ENCODE measurements at places on chromosomes 1 and 21.

- DNase-seq: no peak
Observed at GRCh38 chr1:108692724-108693655, 880 bp downstream of the PRPF38B start.

DNA sequence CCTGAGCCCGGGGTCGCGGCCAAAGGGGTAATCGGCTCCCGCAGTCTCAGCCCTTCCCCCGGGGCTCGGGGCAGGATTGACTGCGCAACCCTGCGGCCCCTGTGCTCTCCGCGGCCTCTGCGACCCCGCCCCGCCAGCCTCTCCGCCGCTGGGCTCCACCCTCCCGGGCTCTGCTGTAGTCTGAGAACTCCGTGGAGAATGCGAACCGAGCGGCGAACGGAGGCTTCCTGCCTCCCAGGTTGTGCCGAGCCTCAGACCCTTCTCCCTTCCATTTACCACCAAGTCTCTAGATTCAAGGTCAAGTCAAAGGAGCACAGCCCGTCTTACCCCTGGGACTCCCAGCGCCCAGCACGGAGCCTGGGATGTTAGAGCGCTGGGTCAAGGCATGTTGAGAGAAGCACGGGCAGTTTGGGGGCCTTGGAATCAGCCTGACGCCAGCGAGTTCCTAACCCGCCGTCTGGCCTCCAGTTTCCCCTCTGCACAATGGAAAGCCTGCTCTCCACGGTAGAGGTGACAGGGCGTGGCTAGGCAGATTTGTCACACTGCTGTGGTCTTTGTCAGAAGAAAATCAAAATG is 3.0 kb downstream of the ATP2B4 start:
- DNase-seq: no peak

- no peak for DNase-seq
Observed at GRCh38 chr1:33372677-33373076, 51.8 kb upstream of the A3GALT2 start.

GRCh38 chr1:230429067-230429735 is 3.1 kb upstream of the PGBD5 start:
- DNase-seq: no peak

DNA sequence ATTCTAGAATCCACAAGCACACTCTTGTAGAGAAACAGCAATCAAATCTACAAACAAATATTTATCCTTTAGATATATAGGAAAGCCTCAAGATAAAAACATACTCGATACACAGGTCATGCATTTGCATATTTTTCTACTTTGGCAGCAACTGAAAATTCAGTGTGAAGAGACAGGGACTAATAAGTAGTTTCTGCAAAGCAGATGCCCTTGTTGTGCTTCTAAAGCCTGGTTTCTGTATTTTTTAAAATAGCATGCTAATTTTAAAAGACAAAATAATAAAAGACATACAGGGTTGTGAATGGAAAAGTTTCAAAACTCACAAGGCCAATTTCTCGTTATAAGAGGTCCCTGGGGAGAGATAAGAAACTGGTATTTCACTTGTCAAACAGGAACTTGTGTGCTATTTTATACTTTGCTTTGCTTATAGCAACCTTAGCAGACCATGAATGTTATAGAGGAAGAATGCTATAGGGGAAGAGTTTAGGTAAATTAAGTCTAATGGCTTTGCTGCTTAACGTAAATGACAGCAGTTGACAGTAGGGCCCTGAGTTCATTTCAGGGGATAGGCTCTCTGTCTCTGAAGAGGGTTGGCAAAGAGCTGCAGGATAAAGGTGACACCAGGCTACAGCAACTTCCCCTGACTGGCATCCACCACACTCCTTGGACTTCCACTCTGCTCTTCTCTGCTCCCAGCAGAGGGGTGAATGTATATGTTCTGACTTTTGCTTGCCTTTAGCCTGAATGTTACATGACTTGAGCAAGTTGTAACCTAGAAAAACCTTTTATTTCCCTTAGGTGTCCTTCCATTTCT is 9.4 kb upstream of the RGS13 start:
- no peak for DNase-seq

- no peak for DNase-seq
Observed at GRCh38 chr1:115669002-115669673, 27.4 kb downstream of the VANGL1 start.

GRCh38 chr1:156225677-156226014 is 12.8 kb downstream of the PMF1 start:
- DNase-seq: no peak

DNA sequence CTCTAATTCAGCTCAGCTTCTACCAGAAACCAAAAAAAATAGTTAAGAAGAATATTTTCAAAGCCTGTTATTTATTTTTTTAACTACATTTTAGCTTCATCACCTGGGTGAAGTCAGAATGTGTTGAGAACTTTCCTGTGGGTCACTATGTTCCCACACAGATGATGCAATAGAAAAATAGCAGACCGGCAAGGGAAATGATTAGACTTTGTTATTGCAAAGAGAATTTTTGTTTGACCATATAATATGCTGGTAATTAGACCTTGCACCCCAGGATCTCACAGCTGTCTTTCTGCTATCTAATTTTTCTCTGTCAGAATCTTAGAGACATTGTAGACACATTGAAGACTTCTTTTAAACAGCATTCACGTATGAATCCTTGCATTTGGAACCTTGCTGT is 299.3 kb downstream of the TBX15 start:
- DNase-seq: no peak

GRCh38 chr1:116920211-116920610 is 10.5 kb downstream of the PTGFRN start:
- DNase-seq: no peak

GRCh38 chr1:47209725-47210325 is 20.0 kb upstream of the PDZK1IP1 start:
- no peak for DNase-seq

GRCh38 chr21:36613059-36613458 is 85.9 kb upstream of the SIM2 start:
- DNase-seq: no peak

- DNase-seq: no peak
Observed at GRCh38 chr1:11138952-11139351, 39.3 kb upstream of the EXOSC10 start.

GRCh38 chr1:158272681-158273080 is 17.0 kb upstream of the CD1C start:
- no peak for DNase-seq

GRCh38 chr1:27377760-27378495 is 3.3 kb upstream of the FCN3 start:
- DNase-seq: no peak

GRCh38 chr1:40438391-40439015 is 11.8 kb upstream of the ZFP69B start:
- peak; percentile 44 for DNase-seq

- DNase-seq: no peak
Observed at GRCh38 chr1:197915862-197916499, 1.2 kb upstream of the LHX9 start.

GRCh38 chr1:100734676-100735075 is 15.1 kb downstream of the VCAM1 start:
- no peak for DNase-seq

- DNase-seq: no peak
Observed at GRCh38 chr1:54131419-54131818, 21.4 kb downstream of the CDCP2 start.

DNA sequence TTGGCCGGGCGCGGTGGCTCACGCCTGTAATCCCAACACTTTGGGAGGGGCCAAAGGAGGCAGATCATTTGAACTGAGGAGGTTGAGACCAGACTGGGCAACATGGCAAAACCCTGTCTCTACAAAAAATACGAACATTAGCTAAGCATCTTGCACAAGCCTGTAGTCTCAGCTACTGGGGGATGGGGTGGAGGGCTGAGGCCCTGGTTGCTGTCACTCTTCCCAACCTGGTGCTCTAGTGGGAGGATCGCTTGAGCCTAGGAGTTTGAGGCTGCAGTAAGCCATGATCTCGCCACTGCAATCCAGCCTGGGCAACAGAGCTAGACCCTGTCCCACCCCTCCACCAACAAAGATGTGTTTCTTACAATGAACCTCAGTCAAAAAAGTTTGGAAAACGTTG is 2.8 kb downstream of the PHGDH start:
- no peak for DNase-seq

DNA sequence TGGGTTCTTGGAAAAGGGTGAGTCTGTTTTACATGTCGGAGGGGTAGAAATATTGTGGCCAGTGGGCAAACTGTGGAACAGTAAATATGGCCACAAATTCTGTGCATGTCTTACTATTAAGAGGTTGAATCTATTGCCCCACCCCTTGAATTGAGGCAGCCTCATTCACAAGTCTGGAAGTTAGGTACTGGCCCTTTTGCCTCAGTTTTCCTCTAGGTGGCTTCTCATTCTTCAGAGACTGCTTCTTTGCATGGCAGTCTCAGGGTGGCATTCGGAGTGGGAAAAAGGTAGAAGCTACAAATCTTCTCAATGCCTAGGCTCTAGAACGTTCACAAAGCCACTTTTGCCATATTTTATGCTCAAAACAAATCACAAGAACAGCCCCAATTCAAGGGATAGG is 57.2 kb downstream of the SLC9C2 start:
- DNase-seq: no peak

DNA sequence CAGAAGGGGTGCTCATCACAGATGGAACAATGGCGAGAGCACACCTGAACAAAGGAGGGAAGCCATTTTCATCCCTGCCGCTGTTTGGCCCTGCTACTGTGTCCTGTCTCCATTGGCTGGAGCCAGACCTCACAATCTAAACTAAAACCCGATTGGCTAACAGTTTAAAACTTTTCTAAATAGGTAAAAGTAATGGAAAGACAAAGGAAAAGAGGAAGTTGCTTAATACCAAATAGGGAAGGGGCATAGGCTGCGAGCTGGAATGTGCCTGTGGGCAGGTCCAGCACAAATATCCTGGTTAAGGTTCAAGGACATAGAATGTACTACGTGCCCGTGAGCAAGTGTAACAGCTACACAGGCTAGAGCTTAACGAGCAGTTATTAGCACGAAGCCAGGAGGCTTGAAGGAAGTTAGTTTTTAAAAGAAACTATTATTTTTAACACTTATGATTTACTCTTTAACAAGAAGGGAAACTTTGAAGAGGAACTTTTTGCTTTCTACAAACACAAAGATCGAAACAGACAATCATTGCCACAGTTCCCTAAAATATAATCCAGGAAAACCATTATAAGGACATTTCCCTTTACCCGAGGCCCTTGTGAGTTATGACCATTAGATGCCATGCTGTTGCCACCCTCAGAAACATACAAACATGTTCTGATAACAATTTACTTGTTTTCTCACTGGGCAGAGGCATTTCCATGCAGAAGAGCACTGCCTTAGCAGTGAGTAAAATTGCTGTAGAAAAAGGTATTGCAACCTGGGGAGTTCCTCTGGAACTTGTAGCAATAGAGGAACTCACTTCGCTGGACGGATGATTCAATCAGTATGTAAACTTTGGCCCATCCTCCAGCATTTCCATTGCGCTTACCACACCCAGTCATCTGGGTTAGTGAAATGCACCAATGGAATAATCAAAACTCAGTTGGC is 4.8 kb upstream of the PTTG1IP start:
- no peak for DNase-seq

- DNase-seq: no peak
Observed at GRCh38 chr1:234558330-234558836, 51.6 kb downstream of the IRF2BP2 start.

- DNase-seq: no peak
Observed at GRCh38 chr1:238336531-238336930, 445.8 kb upstream of the ZP4 start.

DNA sequence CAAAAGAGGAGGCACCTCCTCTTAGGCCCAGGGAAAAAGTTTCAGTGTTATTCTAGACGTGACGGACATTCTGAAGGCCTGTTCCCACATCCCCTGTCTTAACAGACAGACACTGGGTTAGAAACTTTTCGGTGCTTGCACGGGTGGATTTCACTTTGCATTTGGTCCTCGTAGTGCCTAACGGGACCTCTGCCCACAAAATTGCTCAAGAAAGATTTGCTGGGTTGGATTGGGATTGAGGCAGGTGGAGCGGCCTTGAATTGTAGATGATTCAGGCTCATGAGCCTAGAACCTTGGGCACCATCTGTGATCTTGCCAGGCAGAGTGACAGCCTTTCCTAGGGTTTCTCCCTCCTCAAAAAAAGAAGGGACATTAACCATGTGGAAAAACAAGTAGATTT is 2.8 kb downstream of the PLA2G5 start:
- DNase-seq: no peak

DNA sequence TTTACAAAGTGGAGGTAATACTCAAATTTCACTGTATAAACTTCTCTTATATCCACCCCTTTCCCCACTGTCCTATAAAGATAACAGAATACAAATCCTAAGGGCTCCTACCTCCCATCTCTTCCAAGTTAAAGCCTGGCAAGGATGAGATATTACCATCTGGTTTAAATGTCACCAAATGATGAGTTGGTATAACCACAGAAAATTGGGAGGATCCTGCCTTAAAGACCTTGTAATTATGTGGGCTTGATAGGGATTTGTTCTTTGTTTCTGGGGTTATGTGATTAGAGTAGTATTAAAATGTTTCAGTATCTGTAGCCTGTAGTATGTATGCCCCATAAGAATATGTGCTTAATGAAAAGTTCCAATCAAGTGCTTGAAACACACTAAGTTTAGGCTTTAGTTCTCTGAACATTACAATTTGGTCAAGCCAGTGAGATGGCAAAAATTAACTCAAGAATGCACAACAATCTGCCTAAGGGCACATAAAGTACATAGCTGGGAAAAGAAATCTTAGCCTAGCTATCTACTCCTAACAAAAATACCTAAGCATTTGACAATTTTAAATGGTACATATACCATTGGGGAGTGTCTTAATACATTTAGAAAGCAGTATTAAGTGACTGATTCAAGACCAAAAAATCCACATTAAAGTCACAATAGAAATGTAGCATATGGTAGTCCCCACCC is 14.0 kb downstream of the KDM5B start:
- no peak for DNase-seq

DNA sequence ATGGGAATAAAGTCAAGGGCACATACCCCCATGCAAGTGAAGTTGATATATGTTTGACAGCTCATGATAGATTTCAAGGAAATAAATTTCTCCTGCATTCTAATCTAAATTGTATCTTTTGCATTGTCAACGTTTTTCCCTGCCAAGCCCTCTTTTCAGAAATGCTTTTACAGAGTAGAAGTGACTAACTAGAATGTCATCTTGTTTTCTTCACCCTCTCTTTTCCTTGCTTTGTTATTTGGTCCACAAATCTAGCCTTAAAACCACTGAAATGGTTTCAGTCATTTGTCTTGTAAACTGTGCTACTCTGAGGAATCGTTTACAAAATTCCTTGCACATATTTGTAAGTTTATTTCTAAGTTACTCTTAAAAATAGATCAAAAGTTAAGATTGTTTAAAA is 600.8 kb upstream of the CXADR start:
- no peak for DNase-seq

DNA sequence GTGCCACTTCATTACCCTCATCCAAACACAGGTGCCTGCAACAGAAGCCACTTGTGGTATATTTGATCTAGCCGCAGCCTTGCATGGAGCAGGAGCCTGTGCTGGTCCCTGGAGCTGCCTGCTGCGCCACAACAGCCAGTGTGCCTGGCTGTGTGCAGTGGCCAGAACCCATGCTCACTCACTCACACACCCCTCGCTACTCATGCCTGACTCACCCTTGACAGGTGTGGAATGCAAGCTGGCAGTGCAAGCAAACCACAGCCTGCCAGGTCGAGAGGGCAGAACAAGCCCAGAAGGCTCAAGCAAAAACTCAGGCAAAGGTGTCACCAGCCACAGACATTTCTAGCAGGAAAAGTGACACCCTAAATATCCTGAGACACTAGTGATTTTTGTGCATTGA is 1510.9 kb downstream of the KCNT2 start:
- DNase-seq: no peak
